CD4-positive, alpha-beta memory T cell (primary cell): ENCODE measurements at places on chromosomes 3 and 15. TPM values are rescaled to one million over a fixed set of nuclear protein-coding genes. Genes with fewer than 3 reads are reported as not detected.

DNA sequence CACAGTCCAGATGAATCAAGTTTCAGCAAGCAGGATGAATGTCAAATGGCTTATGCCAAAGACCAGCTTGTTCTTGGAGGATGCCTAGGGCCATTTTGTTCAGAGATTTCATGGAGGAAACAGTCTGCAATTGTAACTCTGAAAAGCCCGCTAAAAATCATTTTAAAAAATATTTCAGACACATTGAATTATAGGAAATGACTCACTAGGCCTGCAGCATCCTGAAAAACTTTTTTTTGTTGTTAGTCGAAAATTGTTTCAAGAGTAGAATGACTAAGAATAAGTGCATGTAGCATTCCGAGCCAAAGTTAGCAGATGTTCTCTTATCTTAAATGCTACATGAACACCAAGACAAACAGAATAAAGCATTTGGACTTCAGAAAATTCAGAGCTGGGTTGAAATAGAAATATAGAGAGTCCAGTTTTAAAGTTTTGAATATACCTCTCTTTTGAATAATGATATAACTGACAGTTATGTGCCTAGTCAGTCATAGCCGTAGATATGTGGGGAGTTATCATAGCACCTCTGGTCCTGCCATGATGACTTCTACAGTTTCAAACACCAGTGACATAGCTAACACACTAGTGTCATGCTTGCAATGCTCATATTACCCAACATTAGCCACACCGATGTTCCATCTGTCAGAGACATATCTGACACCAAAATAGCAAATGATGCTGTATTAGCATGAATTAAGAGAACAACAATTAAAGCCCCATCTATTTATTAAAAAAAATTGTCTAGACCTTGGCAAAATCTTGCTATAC is 1462.8 kb upstream of the GBE1 start:
- no peak for DNase-seq
- H3K4me3 ChIP-seq, result no peak overlapping the region
- H3K27me3 ChIP-seq, result no peaks in the 10 kb centered on the region
- no peaks in the 10 kb centered on the region for H3K4me1 ChIP-seq

- H3K4me1 ChIP-seq, result peaks cover 67% of the 10 kb centered on the region
- no peaks in the 10 kb centered on the region for H3K36me3 ChIP-seq
- H3K27ac ChIP-seq, result peak within 1 kb of the TSS; percentile 67
Observed at GRCh38 chr3:67654099-67654843, at the start of gene SUCLG2. Gene SUCLG2 (minus strand): TSS chr3:67654612. CDS start chr3:67654586, 26 bp downstream.

DNA sequence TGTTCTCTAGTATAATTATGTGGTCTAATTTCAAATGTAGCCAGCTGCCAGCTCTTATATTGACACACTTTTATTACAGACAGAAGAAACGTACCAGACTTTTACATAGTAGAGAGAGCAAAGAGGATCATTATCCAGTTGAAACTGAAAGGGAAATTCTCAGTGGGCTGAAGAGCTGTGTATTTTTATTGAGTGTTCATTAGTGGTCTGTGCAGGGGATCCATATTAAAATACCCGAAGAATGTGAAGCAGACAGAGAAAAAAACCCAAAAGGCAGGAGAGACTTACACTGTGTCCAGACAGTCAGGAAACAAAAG is 41.3 kb downstream of the MYRIP start:
- H3K4me1 ChIP-seq, result no peaks in the 10 kb centered on the region
- no peak overlapping the region for H3K27ac ChIP-seq
- H3K36me3 ChIP-seq, result no peaks in the 10 kb centered on the region
- no peak for DNase-seq
- H3K4me3 ChIP-seq, result no peak overlapping the region
- no peaks in the 10 kb centered on the region for H3K27me3 ChIP-seq

The PLSCR5 gene
- not detected for total RNA-seq
